ENCODE measurements at places on chromosomes 5 and 9.

- H3K4me1 ChIP-seq, result no peaks in the 10 kb centered on the region
- DNase-seq, result no peak
- peak overlapping the region; percentile 52 for H3K27ac ChIP-seq
- no peaks in the 10 kb centered on the region for H3K36me3 ChIP-seq
- H3K27me3 ChIP-seq, result no peaks in the 10 kb centered on the region
Measured at GRCh38 chr5:112479418-112479817, 60.3 kb upstream of the EPB41L4A start.

DNA sequence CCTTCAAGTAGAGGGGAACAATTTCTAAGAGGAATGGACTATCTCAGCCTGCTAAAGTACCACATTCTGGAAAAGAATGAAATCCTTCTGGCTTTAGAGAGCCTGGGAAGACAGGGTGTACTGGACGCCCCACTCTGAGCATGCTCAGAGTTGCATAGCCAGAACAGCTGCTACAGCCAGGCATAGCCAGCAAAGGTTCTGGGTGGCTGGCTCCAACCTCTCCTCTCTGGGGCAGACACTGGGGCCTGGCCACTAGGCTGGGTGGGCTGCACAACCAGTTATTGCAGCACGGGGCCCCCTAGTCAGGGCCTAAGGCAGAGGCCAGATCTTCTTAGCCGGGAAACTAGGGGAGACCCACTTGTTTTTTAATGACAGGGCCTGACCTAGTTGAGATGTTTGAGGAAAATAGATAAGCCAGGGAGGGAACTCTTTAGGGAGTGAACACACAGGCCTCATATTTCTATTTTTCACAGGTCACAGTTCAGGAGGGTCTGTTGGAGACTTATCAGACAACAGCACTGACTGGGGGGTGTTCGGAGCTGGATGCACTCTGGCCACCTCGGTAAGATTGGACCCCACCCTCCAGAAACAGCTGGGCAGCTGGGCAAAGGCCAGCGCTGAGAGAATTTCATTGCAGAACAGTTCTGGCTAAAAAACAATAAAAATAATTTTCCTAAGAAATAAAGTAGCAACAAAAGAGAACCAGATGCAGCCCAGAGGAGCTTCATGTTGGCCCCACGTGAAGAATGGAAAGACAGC, 142.9 kb downstream of the LPAR1 start:
- peak overlapping the region; percentile 1 for H3K27ac ChIP-seq
- no peak overlapping the region for H3K4me3 ChIP-seq
- H3K36me3 ChIP-seq, result no peaks in the 10 kb centered on the region

DNA sequence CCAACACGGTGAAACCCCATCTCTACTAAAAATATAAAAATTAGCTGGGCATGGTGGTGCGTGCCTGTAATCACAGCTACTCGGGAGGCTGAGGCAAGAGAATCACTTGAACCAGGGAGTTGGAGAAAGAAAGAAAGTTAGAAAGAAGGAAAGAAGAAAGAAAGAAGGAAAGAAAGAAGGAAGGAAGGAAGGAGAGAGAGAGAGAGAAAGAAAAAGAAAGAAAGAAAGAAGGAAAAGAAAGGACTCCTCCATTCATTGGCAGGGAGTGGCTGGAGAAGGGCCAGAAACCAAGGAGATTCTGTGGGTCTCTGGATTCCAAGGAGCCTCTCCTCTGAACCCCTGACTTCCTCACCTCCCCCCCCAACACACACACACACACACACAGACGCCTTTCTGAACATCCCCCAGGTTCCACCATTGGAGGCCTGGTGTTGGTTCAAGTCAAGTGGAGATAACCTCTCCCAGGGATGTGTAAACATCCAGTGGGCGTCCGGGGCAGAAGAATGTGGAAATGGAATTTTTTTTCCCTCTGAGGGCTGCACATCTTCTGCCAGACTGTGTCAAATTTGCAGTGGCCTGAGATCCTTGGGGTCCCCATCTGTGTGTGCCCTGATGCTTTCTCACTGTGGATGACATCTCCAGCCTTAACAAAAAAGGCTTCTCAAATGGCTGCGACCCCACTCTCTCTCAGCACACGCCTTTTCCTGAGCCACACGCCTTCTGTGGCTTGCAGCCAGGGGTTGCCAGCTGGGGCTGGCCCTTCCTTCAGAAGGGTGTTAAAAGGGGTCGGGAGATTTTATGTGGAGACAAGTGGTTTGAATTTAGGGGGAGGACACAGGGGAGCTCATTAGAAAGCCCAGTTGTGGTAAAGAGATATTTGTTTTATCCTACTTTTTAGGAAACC, 109.3 kb upstream of the HAND1 start:
- DNase-seq, result no peak
- H3K4me1 ChIP-seq, result no peaks in the 10 kb centered on the region
- H3K27ac ChIP-seq, result no peak overlapping the region
- no peaks in the 10 kb centered on the region for H3K36me3 ChIP-seq
- no peak overlapping the region for H3K4me3 ChIP-seq

DNA sequence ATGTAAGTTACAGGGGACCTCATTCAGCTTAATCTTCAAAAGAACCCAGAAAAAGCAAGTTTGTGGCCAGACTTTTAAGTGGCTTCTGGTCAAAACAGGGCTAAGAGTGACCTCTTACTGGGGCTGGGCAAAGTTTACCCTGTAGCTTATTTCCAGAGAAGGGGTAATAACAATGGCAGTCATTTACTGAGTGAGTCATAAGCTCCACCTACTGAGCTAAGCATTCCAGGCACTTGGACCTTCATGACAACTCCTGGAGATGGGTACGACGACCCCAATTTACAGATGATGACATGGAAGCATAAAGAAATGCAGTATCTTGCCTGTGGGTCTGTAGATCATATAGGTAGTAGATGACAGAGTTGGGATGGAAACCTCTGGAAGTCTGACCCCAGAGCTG, 4.7 kb upstream of the GPR151 start:
- H3K27ac ChIP-seq, result no peak overlapping the region
- no peaks in the 10 kb centered on the region for H3K36me3 ChIP-seq
- DNase-seq, result no peak

- no peaks in the 10 kb centered on the region for H3K27me3 ChIP-seq
- no peaks in the 10 kb centered on the region for H3K4me1 ChIP-seq
- no peak for DNase-seq
- H3K4me3 ChIP-seq, result no peak overlapping the region
Measured at GRCh38 chr5:120479066-120479465, 15.0 kb downstream of the PRR16 start.

DNA sequence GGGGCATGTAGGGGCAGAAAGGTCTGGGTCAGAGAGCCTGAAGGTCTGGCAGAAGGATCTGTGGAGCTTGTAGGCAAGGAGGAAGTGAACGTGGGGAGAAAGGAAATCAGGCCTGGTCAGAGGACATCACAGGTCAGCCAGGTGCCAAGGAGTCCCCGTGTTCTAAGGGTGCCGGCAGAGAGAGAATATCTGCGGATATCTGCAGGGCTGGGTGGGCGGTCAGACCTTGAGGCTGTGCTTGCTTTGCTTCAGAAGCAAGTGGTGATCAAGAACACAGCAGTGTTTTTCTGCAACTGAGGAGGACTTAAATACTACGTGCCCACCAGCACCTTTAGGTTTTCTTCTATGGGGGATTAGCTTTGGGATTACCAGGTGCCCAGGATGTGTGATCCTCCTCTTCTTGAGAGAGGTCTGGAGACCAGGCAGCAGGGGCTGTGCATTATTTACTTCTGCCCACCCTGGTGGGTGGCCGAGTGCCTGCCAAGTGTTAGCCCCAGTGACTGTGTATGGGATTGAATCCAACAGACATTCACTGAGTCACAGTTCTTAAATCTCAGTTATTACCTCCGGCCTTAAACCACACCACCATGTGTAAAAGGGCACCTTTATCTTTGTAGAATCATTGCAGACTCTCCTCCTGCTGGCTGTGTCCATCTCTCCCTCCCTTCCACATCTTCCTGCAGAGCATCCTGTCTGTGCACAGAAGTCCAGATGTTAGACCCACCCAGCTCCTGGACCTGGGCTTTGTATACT, 12.5 kb upstream of the SHB start:
- DNase-seq, result no peak
- peaks cover 15% of the 10 kb centered on the region for H3K4me1 ChIP-seq
- H3K36me3 ChIP-seq, result no peaks in the 10 kb centered on the region
- no peaks in the 10 kb centered on the region for H3K27me3 ChIP-seq
- no peak overlapping the region for H3K4me3 ChIP-seq
- no peak overlapping the region for H3K27ac ChIP-seq

DNA sequence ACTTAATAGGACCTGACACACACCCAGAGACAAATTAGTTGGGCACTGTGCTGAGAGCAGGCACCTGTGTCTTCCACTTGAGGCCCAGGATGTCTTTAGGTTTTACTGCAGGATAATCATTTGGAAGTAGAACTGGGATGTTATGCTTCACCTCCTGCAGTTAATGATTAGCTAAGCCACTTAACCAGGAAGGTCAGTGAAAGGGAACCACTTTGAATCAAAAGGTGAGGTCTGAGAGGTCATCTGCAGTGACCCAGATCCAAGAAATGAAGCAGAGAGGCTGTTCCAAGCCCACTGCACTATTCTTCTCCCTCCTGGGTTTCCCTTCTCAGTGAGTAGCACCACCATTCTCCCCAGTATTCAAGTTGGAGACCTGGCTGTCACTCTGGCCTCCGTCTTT, 110.5 kb downstream of the SNX18 start:
- H3K4me1 ChIP-seq, result peaks cover 14% of the 10 kb centered on the region
- DNase-seq, result no peak
- H3K27ac ChIP-seq, result no peak overlapping the region
- H3K4me3 ChIP-seq, result no peak overlapping the region
- no peaks in the 10 kb centered on the region for H3K36me3 ChIP-seq

GRCh38 chr9:137500666-137501397, 41.7 kb upstream of the NSMF start:
- no peak overlapping the region for H3K4me3 ChIP-seq
- no peaks in the 10 kb centered on the region for H3K36me3 ChIP-seq

DNA sequence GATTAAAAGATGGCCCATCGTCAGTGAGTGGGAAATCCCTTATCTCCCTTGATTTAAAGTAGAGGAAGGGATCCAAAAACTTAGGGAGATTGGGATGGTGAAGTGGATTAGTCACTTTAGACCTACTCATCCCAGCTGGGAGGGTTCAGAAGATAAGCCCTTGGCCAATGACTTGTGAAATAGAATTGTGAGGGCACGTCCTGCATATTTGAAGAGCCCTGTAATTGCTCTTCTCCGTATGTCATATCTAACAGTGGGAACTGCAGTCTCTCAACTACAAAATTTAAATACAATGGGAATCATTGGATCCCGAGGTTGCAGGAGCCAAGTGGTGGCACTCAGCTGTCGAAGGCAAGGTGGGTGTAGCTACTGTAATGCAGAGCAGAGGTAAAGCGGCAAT, 65.4 kb upstream of the C9orf72 start:
- no peak overlapping the region for H3K4me3 ChIP-seq
- H3K27me3 ChIP-seq, result no peaks in the 10 kb centered on the region
- H3K27ac ChIP-seq, result no peak overlapping the region
- DNase-seq, result no peak
- H3K36me3 ChIP-seq, result no peaks in the 10 kb centered on the region

GRCh38 chr9:89635816-89636215, 31.0 kb downstream of the GADD45G start:
- no peak overlapping the region for H3K27ac ChIP-seq
- no peak overlapping the region for H3K4me3 ChIP-seq
- H3K36me3 ChIP-seq, result no peaks in the 10 kb centered on the region
- peaks cover 10% of the 10 kb centered on the region for H3K4me1 ChIP-seq
- no peak for DNase-seq

- DNase-seq, result no peak
- H3K27ac ChIP-seq, result no peak overlapping the region
- no peaks in the 10 kb centered on the region for H3K27me3 ChIP-seq
- H3K36me3 ChIP-seq, result no peaks in the 10 kb centered on the region
- H3K4me1 ChIP-seq, result no peaks in the 10 kb centered on the region
- H3K4me3 ChIP-seq, result no peak overlapping the region
Measured at GRCh38 chr5:74617202-74617601, 23.3 kb downstream of the ENC1 start.

- no peaks in the 10 kb centered on the region for H3K4me1 ChIP-seq
- H3K27me3 ChIP-seq, result no peaks in the 10 kb centered on the region
- DNase-seq, result no peak
- no peaks in the 10 kb centered on the region for H3K36me3 ChIP-seq
- no peak overlapping the region for H3K4me3 ChIP-seq
Measured at GRCh38 chr5:9971301-9971700, 278.4 kb downstream of the ATPSCKMT start.

- no peak overlapping the region for H3K4me3 ChIP-seq
- peaks cover 61% of the 10 kb centered on the region for H3K4me1 ChIP-seq
- no peaks in the 10 kb centered on the region for H3K36me3 ChIP-seq
- no peak for DNase-seq
Measured at GRCh38 chr9:37966412-37967013, 62.6 kb upstream of the SLC25A51 start.

DNA sequence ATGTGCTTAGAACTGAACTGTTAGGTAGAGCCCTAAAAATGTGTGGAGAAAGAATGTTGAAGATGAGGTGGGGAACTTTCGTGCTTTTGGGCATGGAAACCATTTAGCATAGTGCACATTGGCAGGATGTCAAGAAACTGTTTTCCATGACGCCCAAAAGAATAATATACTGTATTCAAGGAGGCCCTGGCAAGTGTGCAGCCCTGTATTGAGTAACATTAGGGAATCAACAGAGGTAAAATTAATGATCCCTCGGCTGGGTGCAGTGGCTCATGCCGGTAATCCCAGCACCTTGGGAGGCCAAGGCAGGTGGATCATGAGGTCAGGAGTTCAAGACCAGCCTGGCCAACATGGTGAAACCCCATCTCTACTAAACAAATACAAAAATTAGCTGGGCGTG, 20.9 kb upstream of the PLIN2 start:
- no peaks in the 10 kb centered on the region for H3K4me1 ChIP-seq
- DNase-seq, result no peak
- no peaks in the 10 kb centered on the region for H3K27me3 ChIP-seq
- H3K27ac ChIP-seq, result no peak overlapping the region
- H3K4me3 ChIP-seq, result no peak overlapping the region
- H3K36me3 ChIP-seq, result no peaks in the 10 kb centered on the region

GRCh38 chr9:37503736-37504135, 18.0 kb downstream of the POLR1E start:
- H3K4me1 ChIP-seq, result peaks cover 8% of the 10 kb centered on the region
- H3K4me3 ChIP-seq, result no peak overlapping the region
- peaks cover 99% of the 10 kb centered on the region for H3K36me3 ChIP-seq
- H3K27ac ChIP-seq, result no peak overlapping the region
- DNase-seq, result no peak
- no peaks in the 10 kb centered on the region for H3K27me3 ChIP-seq

DNA sequence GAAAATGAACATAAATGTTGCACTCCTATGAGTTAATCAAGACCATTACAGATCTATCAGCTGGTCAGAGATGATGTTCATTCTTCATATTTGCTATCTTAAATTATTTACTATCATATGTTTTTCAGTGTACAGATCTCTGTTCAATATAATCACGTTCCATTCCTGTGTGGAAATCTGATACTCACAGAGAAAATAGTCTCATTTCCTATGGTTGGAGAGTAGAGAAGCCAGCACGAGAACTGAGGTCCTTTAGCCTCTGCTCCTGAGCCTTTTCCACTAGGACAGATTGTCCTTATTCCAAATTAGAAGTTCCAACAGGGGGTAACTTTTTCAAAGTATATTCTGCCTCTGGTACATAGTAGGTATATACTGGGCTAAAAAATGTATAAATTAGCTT, 29.2 kb downstream of the UGCG start:
- no peak for DNase-seq
- no peak overlapping the region for H3K4me3 ChIP-seq
- no peaks in the 10 kb centered on the region for H3K27me3 ChIP-seq
- no peak overlapping the region for H3K27ac ChIP-seq
- no peaks in the 10 kb centered on the region for H3K4me1 ChIP-seq

GRCh38 chr9:35029241-35029640, 39.7 kb downstream of the DNAJB5 start:
- peaks cover 7% of the 10 kb centered on the region for H3K4me1 ChIP-seq
- no peak overlapping the region for H3K27ac ChIP-seq
- no peak overlapping the region for H3K4me3 ChIP-seq
- H3K27me3 ChIP-seq, result no peaks in the 10 kb centered on the region
- DNase-seq, result no peak

All from esophagus squamous epithelium (tissue), 5 donors.